ENCODE measurements at places on chromosomes 12 and 14.

DNA sequence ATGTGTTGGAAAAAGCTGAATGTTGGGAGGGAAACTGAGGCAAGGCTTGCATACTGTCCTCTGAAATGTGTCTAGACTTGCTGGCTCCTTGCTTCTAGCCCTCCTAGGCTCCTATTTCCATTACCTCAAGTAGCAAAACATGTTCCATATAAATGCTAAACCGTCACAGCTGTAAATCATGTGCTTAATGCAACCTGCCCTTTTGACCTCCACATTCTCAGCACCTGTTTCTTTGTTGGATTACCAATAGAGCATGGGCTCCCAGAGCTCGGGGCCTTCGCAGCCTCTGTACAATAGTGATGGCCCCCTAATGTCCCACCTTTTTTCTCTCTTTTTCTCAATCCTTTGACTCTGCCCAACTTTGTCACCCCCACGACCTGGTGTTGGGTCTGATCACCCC is 23.3 kb downstream of the RERGL start:
- no peak for DNase-seq

- no peak for DNase-seq
These were observed 36.2 kb downstream of the TMEM120B start for GRCh38 chr12:121748571-121749265.

DNA sequence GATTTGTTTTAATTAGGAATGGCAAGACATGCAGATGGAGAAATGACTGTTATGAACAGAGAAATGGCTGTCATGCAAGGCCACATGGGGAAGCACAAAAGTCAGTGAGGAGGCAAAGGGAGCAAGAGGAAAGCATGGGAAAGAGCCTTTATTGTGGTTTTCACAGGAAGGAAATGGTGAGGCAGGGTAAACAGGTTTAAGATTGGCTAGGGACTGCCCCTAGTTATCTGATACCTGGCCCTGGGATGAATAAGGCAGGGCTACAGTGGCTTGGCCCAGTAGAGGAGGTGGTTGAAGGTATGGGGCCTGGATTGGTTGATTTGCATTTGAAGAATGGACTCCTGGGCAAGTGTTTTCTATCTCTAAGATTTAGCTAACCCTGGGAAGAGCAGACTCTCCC is 168.7 kb upstream of the CNOT2 start:
- DNase-seq, result no peak

GRCh38 chr12:48016373-48017020 is 12.2 kb upstream of the COL2A1 start:
- no peak for DNase-seq

DNA sequence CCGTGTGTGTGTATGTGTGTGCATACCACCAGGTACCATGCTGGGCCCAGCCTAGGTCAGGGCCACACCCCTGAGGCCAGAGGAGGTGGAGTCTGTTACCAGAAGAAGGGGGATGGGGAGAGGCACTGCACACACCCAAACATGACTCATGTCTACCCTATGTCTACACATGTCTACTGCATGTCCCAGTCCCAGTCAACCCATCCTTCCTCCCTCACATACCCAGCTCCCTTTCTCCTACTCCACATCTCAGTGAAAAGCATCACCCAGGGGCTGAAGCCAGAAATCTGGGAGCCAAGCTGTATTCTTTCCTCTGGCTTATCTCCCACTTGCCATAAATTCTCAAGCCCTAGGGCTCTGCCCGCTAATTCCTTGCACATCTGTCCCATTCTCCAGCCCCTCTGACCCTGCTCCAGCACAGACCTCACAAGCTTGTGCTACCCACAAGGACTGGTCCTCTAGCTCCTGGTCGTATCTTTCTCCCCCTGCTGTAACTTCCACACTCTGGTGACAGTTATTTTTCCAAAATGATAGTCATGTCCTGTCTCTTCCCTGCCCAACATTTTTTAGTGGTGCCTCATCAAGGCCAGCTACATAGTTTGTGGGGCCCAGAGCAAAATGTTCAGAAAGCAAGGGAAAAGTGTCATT is 18.0 kb upstream of the APPL2 start:
- DNase-seq, result no peak

DNA sequence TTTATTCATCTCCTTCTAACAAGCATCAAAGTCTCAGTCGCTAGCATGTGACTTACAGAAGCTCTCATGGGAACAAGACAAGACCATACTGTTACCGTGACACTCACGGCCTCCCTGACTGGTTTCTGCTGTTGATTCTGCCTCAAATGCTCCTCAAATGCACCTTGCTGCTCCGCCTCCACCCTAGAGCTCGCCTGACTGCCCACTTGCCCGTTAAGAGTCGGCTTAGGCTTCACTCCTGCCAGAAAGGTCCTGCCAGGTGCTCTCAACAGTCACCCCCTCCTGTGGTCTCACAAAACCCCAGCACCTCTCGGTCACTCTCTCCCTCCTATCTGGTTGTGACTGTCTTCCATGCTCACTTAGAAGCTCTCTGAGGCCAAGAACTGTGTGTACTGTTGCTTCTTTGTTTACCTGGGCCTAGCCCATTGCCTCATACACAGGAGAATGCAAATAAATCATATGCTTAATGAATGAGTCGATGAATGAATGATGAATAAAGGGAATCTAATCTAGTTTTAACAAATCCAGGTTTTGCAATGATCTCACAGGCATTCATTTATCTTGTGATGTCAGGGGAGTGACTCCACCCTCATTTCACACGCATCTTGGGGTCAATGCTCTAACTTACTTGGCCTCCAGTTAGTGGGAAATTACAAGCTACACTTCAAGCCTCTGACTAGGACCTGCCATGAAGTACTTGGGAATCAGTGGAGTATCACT is 41.3 kb downstream of the SSH1 start:
- DNase-seq, result no peak

- no peak for DNase-seq
These were observed 42.6 kb downstream of the GPATCH2L start for GRCh38 chr14:76194327-76194726.

DNA sequence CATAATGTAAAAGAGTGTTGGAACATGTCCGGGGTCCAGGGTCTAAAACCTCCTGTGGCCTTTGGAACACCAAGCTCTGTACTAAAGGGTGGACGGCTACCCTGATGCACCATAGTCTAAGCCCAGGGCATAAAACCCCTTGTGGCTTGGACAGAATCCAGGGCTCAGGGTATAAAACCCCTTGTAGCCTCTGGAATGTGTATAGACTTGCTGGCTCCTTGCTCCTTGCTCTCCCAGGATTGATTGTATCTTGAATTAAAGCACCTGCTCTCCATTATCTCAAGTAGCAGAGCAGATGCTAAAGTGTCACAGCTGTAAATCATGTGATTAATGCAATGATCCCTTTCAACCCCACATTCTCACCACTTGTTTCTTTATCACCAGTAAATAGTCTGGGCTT is 556.5 kb downstream of the LRFN5 start:
- DNase-seq, result no peak

DNA sequence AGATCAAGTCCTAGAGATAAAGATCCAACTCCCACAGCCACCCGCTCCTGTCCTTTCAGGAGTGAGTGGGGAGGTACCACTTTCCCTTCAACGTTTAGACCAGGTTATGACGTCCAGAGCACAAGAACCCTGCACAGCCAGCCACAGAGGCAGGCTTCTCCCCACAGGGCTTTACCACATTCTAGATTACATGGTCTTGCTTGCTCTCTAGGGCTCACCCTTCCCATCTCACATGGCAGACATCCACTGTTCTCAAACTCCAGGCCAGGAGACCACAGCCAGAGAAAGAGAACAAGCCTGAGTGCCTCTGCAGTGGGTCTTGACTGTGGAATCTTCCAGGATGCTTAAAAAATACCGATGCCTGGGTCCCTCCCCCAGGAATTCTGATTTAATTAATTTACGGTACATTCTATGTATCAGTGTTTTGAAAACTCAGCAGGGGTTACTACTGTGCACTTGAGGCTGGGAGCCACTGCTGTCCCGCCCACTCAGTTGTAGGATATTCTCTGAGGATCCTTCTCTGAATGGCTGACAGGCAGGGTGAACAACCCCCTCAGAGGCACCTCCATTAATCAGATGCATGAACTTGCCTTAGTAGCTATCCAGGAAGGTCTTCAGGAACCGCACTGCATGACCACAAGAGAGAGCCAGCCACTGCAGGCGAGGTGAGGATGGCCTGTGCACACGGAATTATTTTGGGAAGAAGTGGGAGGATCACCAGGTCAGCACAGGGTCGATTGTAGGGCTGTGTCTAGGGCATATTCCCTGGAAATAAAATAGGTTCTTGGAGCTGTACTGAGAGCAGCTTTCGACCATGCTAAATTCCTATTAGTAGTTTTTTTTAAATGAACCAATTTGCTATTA is 21.5 kb upstream of the SOCS2 start:
- no peak for DNase-seq

GRCh38 chr14:60800409-60800808 is 65.8 kb downstream of the MNAT1 start:
- no peak for DNase-seq

DNA sequence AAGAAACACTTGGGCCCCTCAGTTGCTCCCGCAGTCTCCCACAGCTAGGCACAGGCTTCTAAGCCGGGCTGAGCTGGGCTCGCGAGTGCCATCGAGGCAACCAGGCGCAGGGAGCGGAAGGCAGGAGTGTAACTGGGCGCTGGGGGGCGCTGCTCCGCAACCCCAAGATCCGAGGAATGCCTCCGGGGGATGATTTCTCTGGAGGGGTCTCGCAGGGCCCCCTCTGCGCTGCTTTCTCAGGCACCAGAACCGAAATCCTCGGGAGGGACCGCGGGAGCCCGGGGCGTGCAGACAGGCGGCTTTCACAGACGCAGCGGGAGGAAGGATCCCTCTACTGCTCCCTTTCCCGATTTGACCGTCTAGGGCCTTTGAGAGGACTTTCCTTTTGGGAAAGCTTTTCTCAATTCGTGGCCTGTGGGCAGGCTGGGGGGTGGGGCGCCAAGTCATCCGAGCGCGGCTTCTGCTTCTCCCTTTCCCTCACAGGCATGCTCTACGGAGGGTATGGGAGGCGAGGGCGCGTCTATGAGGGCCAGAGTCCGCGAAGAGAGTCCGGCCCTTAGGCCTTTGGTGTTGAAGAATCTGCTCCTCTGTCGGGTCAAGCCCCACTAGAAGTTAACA is 4.3 kb upstream of the NKX2-1 start:
- DNase-seq, result no peak

DNA sequence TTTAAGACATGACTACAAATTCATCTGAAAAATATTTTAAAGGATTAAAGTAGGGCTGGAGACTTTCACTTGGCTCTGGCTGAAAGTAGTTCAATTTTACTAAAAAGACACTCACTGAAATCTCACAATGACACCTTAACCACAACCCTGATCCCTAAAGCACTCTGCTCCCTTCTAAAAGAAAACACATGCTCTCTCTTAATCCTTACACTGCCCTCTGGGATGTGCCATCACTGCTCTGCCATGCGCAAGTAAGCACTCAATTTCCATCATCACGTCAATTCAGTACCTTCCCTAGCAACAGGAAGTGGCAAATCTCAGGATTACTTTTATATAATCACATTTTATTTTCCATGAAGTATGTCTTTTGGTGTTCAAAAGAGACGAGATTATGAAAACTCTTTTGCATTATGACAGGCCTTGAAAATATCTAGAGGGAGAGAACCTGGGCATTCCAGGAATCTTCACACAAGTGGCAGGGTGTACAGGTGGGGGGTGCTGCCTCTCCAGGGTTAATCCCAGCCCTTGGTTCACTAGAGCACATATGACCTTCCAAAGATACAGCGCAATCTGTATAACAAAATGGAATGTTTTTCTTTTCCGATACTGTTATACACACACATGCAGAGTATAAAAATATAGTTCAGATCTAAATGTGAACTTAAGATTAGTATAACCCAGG is 7.3 kb downstream of the ATG14 start:
- no peak for DNase-seq

DNA sequence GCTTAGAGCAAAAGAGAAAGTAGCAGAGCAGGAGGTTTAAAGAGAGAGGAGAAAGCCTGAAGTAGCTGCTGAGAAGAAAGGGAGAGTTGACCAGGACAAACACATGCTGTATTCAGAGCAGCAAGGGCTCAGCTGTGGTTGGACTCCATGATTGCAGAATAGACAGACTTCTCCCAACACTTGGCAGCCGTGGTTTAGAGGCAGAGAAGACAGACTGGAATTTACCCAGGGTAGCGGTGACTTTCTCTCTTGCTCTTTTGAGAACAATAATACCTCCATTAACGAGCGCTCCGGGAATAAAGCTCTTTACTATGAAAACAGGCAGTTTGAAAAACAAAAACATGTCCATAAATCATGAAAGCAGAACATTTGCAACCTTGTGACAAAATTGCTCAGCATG is 21.4 kb upstream of the IGF1 start:
- no peak for DNase-seq

- DNase-seq, result no peak
These were observed 132.4 kb upstream of the CNTN1 start for GRCh38 chr12:40559865-40560264.

- DNase-seq, result no peak
These were observed 214.5 kb downstream of the PAH start for GRCh38 chr12:102702447-102703114.

GRCh38 chr14:103129301-103130016 is 6.2 kb downstream of the TNFAIP2 start:
- no peak for DNase-seq

DNA sequence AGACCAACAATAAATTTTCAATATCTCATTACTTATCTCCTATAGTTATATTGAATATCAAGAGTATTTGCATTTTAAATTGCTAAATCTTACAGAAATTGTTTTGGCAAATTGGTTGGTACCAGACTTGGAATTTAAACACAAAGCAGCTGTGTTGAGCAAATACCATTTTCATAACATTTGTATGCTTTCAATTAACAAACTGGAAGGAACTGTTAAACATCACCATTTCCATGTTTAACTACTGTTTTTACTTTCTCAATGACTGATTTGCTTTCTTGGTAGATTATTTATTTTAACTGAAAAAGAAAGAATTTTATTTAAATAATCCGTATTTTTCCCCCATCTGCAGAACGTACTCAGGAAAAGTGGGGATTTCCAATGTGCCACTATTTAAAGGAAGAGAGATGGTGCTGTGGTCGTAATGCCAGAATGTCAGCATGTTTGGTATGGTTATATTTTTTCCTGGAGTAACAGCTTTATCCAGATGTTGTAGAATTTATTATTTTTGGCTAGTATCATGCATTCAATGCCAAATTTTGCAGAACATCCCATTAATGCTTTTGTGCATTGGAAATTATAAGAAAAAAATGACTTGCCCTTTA is 72.3 kb downstream of the METTL25 start:
- no peak for DNase-seq

DNA sequence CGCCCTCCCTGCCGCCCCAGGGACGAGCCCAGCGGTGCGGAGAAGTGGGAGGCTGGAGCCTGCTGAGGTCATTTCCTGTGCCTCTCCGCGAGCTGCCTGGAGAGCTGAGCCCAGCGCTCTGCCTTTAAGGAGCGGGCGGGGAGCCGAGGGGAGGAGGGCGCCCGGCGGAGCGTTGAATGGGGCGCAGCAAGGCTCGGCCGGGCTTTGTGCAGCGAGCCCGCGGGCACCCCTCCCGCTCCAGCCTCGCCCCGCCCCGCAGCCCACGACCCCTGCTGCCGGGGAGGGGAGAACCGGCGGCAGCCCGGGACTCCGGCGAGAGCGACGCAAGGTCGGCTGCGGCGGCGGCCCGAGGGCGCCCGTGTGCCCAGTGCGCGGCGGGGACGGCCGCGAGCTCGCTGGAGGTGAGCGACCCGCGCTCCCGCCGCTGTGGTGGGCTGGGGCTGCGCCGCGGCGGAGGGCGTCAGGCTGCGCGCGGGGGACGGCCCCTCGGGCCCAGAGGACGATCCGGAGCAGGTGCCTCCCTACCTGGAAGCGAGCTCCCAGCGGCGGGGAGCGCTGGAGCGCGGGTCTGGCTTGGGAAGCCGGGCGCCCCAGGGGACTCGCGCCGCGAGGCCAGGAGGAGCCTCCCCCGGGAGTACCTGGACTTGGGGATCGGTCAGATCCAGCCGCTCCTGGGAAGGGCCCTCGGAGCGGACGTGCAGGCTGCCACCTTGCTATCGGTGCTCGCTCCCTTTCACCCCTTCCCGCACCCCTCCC is at the start of gene PLEKHH1:
Gene PLEKHH1 (plus strand): TSS at position 293 of the 756 bp plus-strand sequence. CDS start 8,578 bp downstream, outside the sequence.
- no peak for DNase-seq
